ENCODE measurements at places on chromosomes 16 and 17.
A peak's percentile ranks its signal among the peaks of the same experiment; 100 is the strongest.

DNA sequence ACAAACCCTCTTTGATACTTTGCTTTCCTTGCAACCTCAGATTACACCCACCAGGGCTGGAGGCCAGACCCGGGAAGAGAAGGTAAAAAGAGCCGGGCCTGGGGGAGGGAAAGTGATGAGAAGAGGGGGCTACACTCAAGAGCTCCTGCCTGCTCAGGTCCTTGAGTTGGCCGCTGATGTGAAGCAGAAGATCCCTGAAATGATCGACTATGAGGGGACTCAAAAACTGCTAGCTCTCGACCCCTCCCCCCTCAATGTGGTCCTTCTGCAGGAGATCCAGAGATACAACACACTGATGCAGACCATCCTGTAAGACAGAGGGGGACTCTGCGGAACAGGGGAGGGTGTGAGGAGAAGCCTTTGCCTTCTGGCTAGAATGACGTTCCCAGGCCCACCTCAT is 2.8 kb upstream of the KDM6B start:
- DNase-seq, result no peak

GRCh38 chr17:6507535-6507934 is 48.8 kb downstream of the PITPNM3 start:
- DNase-seq, result no peak

DNA sequence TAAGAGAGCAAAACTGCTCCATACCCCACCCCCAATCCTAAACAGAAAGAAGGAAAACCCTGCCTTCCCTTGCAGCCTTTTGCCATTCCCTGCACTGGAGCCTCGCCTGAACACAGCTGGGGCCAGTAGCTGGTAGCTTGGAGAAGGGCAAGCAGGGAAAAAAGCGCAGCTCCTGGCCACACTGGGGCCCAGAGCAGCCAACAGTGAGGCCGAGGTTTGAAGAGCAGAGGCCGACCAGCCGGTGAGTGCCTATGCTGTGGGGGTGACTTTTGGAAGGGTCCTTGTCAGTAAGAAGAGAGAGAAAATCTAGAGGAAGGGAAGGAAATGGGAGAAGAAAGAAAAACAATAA is 3.2 kb upstream of the HOXB9 start:
- no peak for DNase-seq

- DNase-seq, result no peak
Observed at GRCh38 chr16:24534620-24535019, 4.7 kb upstream of the RBBP6 start.

GRCh38 chr17:691423-691822 is 23.2 kb downstream of the VPS53 start:
- DNase-seq, result no peak

GRCh38 chr17:59155439-59156177 is at the start of gene PRR11:
Gene PRR11, plus strand, starts transcription at chr17:59155746. Its CDS starts 14,007 bp downstream, at chr17:59169753.
- peak; percentile 93 for DNase-seq

- no peak for DNase-seq
Observed at GRCh38 chr17:59377410-59377809, 46.0 kb downstream of the YPEL2 start.

DNA sequence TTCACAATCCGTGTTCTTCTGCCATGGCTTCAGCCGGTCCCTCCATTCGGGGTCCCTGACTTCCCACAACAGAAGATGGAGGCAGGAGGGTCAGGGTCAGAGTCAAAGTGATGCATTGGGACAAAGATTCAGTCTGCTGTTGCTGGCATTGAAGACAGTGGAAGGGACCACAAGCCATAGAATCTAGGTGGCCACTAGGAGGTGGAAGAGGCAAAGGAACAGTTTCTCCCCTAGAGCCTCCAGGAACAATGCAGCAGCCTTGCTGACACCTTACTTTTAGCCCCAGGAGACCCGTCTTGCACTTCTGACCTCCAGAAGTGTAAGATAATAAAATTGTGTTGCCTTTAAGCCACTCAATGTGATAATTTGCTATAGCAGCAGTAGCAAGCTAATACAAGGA is 55.9 kb downstream of the MFSD11 start:
- no peak for DNase-seq

- DNase-seq, result no peak
Observed at GRCh38 chr17:27323538-27324215, 29.8 kb downstream of the WSB1 start.

DNA sequence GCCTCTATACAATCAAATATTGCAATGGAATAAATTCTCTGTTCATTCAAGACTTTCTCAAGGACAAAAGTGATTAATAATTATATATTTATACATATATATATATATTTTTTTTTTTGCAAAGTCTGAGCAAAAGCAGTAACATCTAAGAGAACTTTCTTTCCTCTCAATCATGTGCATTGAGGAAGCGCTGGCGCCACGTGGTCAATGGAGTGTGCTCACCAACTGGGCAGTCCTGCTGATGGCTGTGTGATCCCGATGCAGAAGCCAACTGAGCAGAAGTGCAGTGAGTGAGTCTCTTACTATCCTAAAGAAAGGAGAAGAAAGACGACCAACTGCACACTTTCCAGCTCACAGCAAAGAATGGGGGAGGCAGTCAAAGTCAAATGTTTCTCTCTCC is 37.2 kb upstream of the ULK2 start:
- no peak for DNase-seq

GRCh38 chr17:27558842-27559505 is 72.0 kb upstream of the LGALS9 start:
- DNase-seq, result no peak

- no peak for DNase-seq
Observed at GRCh38 chr17:63247706-63248105, 198.4 kb downstream of the CYB561 start.

GRCh38 chr17:14845591-14846281 is 419.4 kb downstream of the PMP22 start:
- DNase-seq, result no peak

DNA sequence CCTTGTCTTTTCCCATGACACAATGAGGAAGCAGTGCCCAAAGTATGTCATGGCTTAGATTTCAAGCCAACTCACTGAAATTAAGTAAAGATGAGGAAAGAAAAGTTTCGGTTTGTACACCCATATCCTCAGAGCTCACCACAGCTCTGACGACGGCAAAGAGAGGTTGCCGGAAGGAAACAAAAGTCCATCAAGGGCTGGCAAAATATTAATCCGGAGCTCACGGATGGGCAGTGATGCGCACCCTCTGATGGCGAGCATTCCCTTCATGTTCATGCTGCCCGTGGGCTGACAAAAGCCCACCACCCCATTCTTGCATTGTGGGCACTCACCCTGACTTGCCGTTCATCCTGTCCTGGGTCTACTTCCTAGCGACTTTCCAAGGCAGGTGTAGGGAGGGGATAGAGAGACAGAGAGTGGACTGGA is 103.1 kb downstream of the SOX9 start:
- no peak for DNase-seq

DNA sequence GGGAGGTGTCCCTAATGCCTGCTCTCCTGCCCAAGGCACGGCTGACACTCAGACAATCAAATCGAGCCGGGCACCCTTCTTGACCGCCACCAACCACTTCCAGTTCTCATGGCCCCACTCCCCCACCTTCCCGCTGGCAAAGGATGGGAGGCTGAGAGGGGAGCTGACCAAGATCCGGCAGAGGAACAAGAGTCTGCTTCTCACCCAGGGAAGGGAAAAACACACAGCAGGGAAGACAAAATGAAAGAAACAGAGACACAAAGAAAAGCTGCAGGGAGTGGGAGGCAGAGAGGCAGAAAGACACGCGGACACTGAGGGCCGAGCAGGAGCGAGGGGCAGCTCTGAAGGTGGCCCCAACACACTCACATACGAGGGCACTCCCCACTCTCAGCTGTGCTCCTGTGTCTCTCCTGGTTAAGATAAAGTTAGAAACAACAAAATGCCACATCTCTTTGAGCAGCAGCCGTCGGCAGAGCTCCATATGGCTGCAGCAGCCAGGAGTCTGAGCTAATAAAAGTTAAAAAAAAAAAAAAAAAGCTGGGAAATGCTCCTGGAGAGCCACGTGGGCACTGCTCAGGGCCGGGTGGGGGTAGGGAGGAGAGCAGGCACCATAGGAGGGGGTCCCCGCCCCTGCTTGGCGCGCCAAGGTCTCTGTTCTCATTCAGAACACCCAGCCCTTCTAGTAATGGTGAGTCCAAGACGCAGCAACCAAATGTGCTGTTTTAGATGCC is 7.4 kb downstream of the LRRC75A start:
- no peak for DNase-seq

DNA sequence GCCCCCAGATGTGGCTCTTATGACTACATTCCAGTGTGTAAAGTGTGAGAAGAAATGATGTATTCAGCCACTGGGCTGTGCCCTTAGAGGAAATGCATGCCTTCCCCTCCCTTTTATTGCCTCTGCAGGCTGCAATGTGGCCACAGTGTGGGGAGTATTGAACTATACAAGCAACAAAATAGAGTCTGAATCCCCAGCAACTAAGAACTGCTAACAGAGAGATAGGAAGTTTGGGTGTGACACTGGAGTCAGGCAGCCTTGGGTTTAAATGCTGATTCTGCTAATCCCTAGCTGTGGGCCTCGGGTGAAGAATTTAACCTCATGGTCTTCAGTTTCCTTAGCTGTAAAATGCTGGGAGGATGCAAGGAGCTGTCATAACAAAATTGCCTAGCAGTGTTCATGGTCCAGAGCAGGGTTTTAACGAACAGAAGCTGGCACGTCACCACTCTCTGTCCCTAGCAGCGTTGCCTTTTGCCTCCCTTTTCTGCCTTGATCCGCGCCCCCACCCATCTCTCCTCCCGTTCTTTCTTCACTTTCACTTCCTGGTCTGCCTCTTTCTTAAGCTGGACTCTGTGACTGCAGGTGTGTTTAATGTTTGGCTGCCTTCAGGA is 50.3 kb downstream of the KPNA2 start:
- no peak for DNase-seq

DNA sequence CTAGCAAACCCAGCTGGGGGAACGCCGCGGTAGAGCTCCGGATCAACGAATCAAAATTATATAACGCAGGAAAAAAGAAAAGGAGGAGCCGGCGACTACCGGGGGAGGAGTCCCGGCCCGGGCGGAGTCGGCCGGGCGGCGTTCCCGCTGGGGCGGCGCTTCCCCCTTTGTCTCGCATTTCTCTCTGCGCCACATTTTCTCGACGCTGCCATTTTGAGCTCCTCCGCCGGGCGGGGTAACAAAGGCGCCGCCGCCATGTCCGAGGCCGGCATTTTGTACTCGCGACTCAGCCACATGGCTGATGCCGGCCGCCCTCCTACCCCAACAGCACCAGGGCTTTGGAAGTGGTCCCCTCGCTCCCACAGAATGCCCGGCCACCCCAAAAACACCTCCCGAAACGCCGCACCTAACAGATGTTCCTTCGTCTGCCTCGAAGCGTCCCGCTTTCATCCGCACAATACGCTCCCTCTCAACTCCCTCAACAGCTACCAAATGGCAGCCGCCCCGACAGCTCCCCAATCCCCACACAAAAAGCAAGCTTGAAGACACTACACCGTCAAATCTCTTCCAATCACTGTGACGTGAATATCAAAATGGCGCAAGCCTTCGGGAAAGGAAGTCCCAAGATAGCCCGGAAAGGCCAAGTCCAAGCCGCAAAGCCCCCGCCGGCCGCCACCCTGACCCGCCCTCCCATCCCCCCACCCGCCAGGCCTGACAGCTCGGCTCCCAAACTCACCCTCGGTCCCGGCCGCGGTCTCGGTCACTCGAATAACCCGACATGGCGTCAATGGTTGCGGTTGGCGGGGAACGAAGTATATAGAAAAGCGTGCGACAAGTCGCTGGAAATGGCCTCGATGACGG is 519 bp downstream of the DDX5 start:
- DNase-seq, result peak; percentile 82

DNA sequence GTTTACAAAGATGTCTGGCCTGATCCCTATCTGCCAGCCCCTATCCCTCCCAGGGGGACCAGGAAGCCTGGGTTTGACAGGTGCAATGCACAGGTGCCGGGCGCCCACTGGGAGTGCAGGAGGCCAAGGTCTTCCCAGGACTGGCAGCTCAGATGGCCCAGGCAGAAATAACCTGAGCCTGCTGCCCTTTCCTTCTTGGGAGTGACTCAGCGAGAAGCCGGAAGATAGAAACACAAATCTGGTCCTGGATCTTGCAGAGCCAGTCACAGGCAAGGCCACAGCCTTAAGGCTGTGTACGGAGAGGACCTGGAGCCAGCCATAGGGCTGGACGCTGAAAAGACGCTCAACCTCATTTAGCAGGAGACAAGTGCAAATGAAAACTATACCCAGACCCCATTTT is 27.7 kb downstream of the GPR142 start:
- no peak for DNase-seq

GRCh38 chr16:84268291-84269040 is 26.2 kb upstream of the WFDC1 start:
- DNase-seq, result no peak

DNA sequence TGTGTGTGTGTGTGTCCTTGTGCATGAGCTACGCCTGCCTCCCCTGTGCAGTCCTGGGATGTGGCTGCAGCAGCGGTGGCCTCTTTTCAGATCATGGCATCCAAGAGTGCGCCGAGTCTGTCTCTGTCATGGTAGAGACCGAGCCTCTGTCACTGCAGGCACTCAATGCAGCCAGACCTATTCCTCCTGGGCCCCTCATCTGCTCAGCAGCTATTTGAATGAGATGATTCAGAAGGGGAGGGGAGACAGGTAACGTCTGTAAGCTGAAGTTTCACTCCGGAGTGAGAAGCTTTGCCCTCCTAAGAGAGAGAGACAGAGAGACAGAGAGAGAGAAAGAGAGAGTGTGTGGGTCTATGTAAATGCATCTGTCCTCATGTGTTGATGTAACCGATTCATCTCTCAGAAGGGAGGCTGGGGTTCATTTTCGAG is 22.5 kb downstream of the STAT5A start:
- no peak for DNase-seq

GRCh38 chr17:45828171-45828570 is 16.5 kb upstream of the SPPL2C start:
- DNase-seq, result no peak

DNA sequence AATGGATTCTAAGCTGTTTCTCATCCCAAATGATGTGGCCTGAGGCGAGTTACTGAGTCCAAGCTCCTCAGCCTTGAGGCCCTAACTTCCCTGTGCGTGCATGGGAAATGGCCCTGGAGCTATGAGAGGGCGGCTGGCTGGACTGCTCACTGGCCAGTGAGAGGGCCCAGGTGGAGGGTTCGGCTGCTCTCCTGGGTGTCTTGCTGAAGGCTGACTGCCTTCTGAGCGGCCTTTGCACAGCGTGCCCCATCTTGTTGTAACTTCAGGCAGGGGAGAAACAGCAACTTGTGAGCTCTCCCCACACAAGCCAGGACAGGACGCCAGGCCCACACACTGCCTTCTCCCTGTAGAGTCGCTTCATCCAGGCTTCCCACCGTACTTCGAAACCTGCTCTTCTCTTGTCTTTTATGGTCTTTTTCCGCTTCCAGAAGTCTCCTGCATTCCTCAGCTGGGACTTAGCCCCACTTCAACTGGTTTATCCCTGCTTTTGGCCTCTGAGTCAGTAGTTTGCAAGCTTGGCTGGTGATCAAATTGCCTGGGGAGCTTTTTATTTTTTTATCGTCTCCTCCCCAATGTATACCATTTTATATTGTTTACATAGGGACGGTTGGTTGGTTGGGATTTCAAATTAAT is 13.3 kb downstream of the CDH3 start:
- no peak for DNase-seq

Measured in stimulated activated CD4-positive, alpha-beta T cell treated with anti-CD3 and anti-CD28 coated beads, Interleukin-4, amount 100 ng/mL, for 4 hours (primary cell).